Adipocyte (in vitro differentiated cells): ENCODE measurements at places on chromosomes 2 and 18.

GRCh38 chr2:231648579-231649174 lies 56.0 kb downstream of the TEX44 start:
- DNase-seq: peak; percentile 77

DNA sequence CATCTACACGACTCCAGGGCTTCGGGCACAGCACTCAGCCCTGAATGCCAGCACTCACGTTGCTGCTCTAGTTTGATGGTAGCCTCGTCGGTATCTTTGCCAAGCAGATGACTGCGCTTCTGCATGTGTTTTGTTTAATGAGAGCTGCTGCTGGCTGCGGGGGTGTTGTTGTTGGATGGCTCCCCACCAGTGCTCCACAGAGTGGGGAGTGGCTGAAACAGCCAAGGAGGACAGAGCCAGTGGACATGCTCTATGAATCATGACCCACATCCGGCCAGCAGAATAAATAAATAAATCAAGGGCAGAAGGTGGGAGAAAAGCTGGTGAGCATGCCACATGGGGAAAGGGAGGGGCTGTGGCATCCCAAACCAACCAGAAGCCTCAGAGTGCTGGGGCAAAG lies 131.2 kb upstream of the SOX11 start:
- DNase-seq: peak; percentile 78

DNA sequence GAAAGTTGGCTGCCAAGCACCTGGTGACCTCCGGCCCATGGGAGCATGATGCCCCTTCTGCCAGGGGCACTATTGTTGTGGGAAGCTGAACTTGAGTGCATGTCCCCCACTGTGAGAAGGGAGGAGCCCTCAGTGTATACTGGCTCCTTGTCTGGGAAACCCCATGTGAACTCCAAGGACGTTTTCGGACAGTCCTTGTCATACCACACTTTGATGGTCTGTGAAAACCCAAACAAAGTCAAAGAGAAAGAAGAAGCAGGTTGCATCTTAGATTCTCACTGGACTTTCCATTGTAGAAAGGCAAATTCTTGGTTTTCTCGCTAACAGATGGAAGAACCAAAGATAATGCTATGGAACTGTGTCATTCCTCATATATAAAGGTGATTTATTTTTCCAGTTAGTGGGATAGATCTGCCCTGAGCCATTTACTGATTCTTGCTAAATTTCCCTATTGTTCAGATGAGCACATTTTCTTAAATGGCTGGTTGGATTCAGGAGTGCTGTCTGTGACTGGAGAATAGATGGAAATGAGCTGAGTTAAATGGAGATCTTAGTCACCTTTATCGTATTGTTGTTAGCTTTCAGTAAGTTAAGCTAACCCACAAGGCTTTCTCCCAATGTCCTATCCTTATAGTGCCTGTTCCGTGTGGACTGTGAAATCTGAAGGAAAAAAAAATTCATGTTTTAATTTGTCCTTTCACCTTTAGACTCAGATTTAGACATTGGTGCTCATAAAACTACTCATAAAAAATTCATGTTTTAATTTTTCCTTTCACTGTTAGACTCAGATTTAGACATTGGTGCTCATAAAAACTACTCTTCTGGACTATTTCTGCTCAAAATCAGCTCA lies 166.6 kb downstream of the ACTR3 start:
- no peak for DNase-seq

DNA sequence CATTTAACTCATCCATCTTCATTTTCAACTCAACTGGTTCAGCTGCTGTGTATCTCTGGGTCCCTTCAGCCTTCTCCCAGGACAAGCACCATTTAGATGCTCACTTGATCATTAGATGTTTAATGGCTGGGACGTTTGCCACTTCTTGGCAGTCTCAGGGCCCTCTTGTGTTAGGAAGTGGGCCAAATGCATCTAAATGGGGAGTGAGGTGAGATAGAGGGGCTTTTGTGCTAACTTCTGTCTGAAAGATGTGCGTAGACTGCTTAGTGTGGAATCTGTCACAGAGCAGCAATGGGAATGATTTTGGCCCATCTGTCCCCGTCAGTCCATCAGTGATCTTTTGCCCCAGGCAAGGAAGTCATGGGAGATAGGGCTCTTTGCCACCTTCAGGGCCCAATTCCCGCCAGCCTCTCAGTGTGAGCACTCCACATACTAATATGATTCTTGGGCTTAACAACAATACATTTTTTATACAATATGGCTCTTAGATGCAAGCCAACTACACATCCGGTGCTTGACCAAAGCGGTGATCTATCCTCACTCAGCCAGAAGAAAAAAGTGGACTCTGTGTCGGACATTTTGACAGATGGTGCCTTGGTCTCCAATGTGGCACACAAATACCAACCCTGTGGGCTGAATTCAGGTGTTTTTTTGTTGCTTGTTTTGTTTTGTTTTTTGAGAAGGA lies 95.7 kb upstream of the EPC2 start:
- no peak for DNase-seq

DNA sequence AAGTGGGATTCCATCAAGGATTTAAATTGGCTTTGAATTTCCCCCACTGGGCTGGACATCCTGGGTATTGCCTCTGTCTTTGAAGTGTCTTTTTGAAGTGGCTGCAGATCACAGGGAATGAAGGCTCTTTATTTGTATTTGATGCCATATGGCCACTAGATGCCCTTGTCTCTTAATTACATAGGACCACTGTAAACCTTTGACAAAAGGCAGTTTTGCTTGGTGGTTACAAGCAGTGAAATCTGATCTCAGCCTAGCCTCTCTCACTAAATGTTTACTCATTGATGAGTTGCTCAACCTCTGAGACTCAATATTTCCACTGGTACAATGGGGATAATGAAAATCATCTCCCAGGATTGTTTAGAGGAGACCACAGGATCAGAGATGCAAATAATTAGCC lies 102.2 kb downstream of the INSIG2 start:
- peak; percentile 3 for DNase-seq
